Bone marrow (tissue), 2 donors: ENCODE measurements at places on chromosomes 13 and 19.
A peak's percentile ranks its signal among the peaks of the same experiment; 100 is the strongest.

- no peak for DNase-seq
Measured at GRCh38 chr19:11519138-11519537, 9.8 kb downstream of the ECSIT start.

- no peak for DNase-seq
Measured at GRCh38 chr13:68697551-68697950, 1410.1 kb upstream of the ATXN8OS start.

- no peak for DNase-seq
Measured at GRCh38 chr13:56706485-56706884, 434.2 kb upstream of the PRR20A start.

DNA sequence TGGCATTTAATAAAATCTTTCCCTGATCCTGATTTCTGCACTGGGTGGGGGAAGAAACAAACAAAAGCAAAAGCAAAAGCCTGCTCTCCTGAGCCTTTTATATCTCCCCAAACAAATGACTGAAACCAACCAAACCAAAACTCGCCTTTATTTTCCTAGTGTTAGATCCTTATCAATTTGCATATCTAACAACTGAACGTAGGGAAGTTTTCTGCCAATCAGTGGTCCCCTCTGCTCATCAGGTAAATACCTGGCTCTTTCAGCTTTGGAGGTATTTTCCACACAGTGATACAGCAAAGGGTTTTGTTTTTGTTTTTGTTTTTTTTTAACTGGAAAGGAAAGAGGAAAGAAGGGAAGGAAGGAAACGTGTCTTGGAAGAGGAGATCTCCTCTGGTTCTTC lies 3.3 kb downstream of the AMER2 start:
- DNase-seq: no peak

- no peak for DNase-seq
Measured at GRCh38 chr13:45511310-45512097, 46.8 kb downstream of the COG3 start.

- no peak for DNase-seq
Measured at GRCh38 chr19:18869781-18870530, 26.0 kb downstream of the CERS1 start.

DNA sequence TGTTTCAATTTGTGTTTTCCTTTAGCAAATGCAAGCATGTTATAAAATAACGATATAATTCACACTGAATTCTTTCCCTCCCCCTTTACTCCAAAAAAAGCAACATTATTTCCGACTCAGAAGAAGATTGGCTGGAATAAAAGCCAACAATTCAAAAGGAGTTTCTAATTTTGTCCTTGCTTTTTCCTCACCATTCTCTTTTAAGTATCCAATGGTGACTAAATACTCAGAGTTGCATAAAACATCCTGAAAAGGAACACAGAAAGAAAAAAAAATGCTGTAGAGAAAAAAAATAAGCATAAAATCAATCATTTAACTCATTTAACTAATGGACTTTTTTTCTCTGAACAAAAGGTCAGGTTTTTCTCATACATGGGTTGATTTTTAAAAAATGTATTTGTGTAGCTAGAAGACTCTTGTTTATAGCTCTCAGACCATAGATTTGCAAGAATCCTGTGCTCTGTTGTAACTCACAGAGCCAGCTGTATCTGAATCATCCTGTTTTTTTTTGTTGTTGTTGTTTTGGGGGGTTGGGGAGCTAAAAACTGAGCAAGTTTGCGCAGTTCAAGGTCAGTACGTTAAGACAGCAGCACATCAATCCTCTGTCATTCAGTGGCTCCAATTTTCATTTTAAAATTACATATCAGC lies 108.1 kb downstream of the PCDH17 start:
- DNase-seq: no peak

DNA sequence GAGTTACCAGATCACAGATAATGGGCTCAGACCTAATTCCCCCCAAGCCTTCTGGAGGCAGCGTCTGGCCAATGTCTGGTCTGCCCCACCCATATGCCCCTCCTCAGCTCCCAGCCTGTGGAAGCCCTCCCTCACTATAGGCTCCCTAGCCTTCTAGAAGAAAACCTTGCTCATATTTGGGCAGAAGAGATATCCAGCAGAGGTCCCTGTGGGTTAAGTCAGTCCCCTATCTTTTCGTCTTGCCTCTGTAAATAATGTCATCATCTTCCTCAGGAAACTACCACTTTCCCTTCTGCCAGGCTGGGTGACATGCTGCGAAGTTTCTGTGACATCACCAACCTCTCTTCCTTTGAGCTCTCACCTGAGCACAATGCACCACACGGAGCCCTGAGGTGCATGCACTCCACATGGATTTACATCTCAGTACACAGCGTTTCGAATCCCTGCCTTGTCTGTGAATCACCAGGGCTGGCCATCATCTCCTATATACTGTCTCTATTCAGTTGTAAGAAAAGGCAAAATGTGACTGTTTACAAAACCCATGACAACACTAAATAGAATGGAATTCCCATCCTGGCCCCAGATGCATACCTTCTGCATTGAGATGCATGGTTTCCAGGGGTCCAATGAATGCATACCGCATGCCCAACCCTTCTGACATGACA lies 112.8 kb downstream of the CRYL1 start:
- no peak for DNase-seq

DNA sequence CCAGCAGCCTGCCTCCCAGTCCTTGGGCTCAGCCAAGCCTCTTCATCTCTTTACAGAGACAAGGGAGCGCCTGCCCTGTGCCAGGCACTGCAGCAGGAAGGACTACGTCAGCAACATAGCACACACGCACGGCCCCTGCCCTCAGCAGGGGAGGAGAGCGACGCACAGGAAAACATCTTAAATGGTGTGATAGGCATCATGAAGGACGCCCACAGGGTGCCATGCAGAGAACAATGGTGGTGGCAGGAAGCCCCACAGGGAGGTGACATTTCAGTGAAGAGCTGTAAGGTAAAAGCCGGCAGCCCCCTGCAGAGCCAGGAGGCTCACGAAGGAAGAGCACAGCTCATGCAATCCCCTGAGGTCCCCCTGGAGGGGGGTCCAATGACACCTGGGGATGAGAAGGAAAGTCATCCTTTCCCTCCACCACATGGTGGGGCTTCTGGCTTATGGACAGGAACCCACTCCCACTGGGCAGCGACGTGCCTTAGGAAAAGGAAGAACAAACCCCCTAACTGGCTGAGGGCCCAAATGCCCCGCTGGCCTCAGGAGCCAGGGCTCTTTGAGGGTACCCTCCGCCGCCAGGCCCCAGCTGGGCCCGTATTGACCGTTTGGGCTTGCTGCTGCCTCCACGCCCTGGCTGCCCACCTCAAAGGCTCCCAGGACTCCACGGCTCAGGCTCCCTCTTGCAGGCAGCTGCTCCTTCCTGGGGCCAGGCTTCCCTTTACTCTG lies 37.3 kb upstream of the C13orf42 start:
- DNase-seq: no peak

DNA sequence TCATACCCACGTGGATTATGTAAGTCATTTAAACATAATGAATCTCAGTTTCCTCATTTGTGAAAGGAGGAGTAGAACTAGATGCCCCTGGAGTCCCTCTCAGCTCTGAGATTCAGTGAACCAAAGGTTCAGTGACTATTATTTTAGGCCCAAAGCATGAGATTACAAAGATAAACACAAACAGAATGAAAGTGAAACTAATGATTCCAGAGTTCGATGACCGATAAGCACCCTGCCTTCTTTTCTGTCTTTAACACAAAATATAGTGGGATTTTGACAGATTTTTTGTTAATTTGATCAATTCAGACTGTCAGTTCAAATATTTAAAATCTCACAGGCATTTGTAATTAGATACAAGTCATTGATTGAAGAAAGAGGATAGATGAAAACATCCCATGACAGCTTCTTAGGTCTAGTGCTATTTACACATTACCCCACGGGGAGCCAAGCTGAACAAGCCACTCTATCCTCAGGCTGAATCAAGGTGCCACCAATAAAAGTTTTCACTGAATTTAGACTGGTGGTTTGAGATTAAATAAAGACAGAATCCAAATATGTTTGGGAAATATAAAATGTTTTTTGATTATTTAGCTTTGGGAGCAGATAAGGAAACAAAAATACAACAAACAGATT lies 64.6 kb upstream of the RAP2A start:
- DNase-seq: no peak

DNA sequence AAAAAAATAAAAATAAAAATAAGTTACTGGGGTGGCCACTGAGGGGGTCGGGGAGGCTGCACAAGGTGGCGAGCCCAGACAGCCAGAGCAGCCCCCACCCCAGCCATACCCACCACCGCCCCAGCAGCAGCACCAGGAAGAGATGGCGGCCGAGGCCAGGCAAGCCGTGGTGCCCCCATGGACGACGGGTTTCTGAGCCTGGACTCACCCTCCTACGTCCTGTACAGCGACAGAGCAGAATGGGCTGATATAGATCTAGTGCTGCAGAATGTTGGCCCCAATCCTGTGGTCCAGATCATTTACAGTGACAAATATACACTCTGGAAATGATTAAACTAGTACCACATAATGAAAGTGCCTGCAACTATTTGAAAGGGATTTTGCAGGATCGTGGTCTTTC lies 71.6 kb upstream of the ZDHHC20 start:
- DNase-seq: no peak

GRCh38 chr19:7326105-7326877 lies 22.4 kb upstream of the ARHGEF18 start:
- no peak for DNase-seq

GRCh38 chr13:27868641-27869435 lies 51.0 kb upstream of the PDX1 start:
- peak; percentile 15 for DNase-seq

DNA sequence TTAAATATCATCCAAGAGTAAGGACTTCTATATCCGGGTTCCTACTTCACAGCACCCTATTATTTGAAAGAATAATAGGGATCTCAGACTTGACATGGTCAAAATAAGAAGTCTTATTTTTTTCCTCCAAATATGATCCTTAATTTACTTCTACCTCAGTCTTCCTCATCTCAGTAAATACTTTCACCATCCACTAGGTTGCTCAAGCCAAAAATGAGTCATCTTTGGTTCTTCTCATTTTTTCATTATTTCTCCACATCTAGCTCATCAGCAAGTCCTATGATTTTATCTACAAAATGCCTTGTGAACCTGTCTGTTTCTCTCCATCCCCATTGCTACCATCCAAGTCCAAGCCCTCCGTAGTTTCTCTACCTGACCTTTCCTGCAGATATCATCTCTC lies 121.9 kb upstream of the GJB6 start:
- no peak for DNase-seq

- no peak for DNase-seq
Measured at GRCh38 chr13:95023405-95023804, 277.8 kb downstream of the ABCC4 start.

DNA sequence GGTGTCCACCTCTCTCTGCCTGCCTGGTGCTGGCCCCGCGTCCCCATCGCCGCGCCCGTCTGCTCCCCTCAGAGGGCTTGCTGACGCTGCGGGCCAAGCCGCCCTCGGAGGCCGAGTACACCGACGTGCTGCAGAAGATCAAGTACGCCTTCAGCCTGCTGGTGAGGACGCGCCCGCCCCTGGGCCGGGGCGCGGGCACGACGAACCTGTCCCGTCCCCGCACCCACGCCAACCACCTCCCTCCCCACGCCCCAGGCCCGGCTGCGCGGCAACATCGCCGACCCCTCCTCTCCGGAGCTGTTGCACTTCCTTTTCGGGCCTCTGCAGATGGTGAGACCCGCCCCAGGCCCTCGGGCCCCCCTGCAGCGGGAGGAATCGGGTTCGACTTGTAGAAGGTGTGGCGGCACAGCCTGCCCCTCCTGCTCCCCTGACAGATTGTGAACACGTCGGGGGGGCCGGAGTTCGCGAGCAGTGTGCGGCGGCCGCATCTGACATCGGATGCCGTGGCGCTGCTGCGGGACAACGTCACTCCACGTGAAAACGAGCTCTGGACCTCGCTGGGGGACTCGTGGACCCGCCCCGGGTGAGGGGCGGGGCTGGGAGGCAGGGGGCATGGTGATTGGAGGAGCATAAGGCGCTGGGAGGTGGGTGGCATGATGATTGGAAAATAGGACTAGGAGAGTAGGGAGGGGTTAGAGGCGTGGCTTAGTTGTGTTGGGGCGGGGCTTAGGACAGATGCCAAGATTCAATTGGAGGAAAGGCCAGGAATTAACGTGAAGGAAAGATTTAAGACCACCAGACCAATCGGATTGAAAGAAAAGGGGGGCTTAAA lies 6.6 kb downstream of the EPS8L1 start:
- DNase-seq: no peak

GRCh38 chr19:47518139-47518538 lies 3.3 kb upstream of the NAPA start:
- DNase-seq: no peak

DNA sequence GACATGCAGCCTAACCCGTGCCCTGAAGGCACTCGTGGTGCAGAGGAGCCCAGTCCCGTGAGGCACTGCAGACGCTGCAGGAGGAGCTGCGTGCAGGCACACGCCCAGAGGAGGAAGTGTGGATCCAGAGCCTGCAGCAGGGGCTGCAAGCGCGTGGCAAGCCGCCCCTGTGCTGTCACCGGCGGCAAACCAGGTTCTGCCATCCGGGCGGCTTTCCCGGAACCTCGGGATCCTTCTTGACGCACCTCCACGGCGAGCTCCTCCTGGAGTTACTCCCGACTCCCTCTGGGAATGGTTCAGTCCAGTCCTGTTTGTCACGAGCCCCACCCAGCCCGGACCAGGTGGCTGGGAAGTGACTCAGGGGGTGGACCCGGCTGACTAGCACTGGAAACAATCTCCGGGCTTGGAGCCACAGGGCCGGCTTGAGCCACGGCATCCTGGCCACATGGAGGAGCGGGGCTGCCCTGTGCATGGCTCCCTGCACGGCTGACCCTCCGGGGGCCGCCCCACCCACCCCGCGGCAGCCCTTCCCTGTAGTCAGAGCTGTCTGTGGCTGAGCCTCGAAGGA lies 10.2 kb downstream of the DPP9 start:
- DNase-seq: no peak

GRCh38 chr13:38520041-38520440 lies 166.8 kb upstream of the FREM2 start:
- DNase-seq: no peak

- no peak for DNase-seq
Measured at GRCh38 chr13:95160112-95160906, 140.9 kb downstream of the ABCC4 start.

GRCh38 chr19:17893766-17894165 lies 22.0 kb downstream of the SLC5A5 start:
- DNase-seq: no peak

- DNase-seq: no peak
Measured at GRCh38 chr19:29908963-29909944, 32.8 kb upstream of the URI1 start.

DNA sequence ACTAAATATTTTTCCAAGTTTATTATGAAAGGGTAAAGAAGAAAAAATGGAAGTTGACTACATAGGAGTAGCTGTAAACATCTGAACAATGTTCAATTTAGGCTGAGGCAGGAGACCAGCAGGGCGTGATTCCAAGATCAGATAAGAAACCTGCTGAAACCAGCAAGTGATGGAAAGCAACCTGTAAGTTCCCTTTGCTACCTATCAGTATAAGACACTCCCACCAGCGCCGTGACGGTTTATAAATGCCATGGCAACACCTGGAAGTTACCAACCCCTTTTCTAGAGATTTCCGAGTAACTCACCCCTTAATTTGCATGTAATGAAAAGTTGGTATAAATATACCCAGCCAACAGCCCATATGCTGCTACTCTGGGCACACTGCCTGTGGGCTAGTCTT lies 1.1 kb upstream of the ZNF45 start:
- no peak for DNase-seq

- no peak for DNase-seq
Measured at GRCh38 chr13:39527961-39528660, 74.9 kb downstream of the LHFPL6 start.

GRCh38 chr13:112900226-112900600 lies 68.8 kb upstream of the MCF2L start:
- no peak for DNase-seq

GRCh38 chr13:111114362-111115060 lies 599 bp upstream of the ARHGEF7 start:
- DNase-seq: no peak

GRCh38 chr19:41551212-41551610 lies 24.8 kb upstream of the CEACAM21 start:
- no peak for DNase-seq
